ENCODE measurements at places on chromosomes 13 and 19.

GRCh38 chr19:39211731-39212374, 7.8 kb upstream of the SYCN start:
- peak; percentile 57 for DNase-seq

GRCh38 chr19:14582894-14583340, at the start of gene CLEC17A:
Gene CLEC17A, plus strand, starts transcription at chr19:14583084. Its CDS starts 77 bp downstream, at chr19:14583161.
- no peak for DNase-seq

DNA sequence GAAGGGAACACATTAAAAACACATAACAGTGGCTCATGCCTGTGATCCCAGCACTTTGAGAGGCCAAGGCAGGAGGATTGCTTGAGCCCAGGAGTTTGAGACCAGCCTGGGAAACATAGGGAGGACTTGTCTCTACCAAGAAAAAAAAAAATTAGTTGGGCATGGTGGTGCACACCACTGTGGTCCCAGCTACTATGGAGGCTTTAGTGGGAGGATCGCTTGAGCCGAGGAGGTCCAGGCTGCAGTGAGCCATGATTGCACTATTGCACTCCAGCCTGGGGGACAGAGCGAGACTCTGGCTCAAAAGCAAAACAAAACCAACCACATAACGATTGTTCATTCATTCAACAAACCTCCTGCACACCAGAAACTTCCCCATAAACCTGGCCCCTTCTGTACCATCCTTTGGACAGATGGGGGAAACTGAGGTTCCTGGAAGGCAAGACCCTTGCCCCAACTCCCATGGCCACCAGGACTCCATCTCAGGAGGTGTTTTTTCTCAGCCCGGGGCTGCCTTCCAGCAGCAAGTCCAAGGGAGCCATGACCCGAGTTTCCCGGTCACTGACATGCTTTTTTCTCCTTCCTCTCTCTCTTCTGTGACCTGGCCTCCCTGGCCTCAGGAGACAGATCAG, 4.3 kb downstream of the FOSB start:
- no peak for DNase-seq

GRCh38 chr19:45972081-45972946, 1.4 kb downstream of the NOVA2 start:
- no peak for DNase-seq

DNA sequence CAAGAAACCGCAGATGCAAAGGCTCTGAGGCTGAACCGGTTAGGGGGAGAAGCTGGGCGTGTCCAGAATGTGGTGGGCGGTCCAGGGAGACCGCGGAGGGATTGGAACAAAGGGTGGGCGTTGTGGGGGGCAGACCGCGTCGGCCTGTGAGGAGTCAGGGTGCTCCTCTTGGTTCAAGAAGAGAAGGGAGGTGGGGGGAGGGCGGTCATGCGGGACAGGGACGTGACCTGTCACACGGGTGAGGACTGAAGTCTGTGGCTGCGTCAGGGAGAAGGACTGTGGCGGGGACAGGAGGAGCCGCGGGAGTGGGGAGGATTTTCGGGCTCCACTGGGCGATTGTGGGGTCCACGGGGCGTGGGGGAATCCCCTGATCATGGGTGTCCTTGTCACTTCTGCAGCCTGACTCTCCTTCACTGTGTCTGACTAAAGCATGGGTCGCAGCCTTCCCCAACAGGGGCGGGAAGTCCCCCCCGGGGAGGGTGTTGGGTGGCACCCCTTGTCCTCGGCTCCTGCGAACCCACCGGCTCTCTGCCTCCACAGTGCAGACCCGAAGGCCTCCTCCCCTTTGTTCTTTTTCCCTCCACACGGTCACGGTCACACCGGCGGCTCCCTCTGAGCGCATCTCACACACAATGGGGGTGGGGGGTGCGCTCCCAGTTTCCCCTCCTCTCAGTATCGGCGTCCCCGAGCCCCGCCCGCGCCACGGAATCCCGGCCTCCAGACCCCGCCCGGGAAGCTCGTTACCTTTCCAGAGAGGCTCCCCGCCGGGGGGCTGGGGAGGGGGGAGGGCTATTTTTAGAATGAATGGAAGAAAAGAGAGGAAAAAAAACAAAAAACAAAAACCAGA, 16.4 kb upstream of the KCNN1 start:
- DNase-seq: peak; percentile 26

DNA sequence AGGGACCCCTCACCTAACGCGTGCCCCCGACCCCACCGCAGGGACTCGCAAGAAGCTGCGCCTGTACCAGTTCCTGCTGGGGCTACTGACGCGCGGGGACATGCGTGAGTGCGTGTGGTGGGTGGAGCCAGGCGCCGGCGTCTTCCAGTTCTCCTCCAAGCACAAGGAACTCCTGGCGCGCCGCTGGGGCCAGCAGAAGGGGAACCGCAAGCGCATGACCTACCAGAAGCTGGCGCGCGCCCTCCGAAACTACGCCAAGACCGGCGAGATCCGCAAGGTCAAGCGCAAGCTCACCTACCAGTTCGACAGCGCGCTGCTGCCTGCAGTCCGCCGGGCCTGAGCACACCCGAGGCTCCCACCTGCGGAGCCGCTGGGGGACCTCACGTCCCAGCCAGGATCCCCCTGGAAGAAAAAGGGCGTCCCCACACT, 4.7 kb upstream of the MYBPC2 start:
- DNase-seq: no peak

GRCh38 chr19:18768997-18769891, 21.9 kb downstream of the COMP start:
- DNase-seq: no peak
